ENCODE measurements at places on chromosomes 2 and 18.
A peak's percentile ranks its signal among the peaks of the same experiment; 100 is the strongest.

GRCh38 chr2:224382973-224383555, 18.8 kb downstream of the FAM124B start:
- no peak for DNase-seq

GRCh38 chr2:183070942-183071844, 7.4 kb upstream of the DUSP19 start:
- DNase-seq, result no peak

DNA sequence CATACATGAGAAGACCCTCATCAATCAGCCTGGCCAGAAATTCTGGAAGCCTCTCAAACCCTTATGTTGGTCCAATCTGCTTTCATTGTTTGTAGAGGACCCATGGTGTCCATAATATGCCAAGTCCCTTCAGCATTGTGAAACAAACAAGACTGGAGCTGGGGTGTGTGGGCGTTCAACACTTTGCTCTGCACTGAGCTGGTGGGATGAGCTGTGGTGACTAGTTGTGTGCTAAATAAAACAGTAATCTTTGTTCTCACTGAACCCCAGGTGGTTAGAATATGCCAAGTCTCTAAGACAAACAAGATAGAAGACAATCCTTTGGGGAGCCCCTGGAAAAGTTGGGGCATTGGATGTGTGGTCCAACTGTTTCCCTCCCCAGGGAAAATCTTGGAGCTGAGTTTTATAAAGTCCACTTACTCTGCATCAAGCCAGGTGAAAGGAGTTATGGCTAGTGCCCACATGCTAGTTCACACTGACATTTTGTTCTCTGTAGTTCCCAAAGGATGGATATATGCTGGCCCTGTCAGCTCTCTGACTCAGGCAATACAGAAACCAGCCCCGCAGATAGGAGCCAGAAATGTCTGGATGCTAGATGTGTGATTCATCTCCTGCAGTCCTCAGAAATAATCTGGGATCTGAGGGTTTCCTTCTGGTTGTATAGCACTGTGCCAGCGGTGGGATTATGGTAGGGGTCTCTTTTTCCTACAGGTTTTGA, 260.2 kb downstream of the TMX3 start:
- DNase-seq, result no peak

DNA sequence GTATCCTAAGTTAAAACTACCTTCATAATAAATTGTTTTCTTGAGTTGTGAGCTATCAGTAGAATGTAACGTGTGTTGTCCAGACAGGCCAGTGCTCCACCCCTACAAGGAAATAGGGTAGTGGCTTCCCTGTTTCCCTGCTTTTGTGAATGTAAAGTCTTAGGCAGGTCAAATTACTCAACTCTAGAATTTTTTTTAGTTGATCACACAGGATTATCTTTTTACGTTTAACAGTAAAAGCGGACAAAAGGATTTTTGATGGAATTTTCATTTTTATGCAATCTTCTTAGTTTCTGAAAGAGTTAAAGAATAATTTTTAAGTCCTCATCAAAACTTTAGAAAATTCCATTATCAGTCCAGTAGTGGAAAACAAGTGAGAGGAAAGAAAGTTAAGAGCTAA, 38.2 kb downstream of the GPD2 start:
- no peak for DNase-seq

- DNase-seq, result no peak
Measured at GRCh38 chr2:26189123-26189522, 16.2 kb downstream of the GAREM2 start.

DNA sequence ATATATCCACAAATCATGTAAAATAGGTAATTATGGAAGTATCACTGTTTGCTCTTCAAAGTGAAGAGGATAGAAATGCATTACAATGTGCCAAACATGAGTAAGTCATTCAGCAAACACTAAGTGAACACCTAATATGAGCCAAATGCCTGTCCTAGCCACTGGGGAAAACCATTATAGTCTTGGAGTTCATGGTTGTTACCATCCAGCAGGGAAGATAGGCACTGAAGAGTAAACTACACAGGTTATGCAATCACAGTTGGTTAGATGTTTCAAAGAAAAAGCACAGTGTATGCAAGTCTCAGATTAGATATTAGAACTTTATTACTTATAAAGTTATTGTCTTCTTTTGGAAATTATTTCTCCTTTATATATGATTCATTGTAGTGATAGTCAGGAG, 3.9 kb upstream of the SERPINB2 start:
- no peak for DNase-seq

GRCh38 chr18:76410660-76411417, 84.2 kb downstream of the ZNF516 start:
- DNase-seq, result no peak

- DNase-seq, result no peak
Measured at GRCh38 chr2:212619954-212620353, 81.4 kb upstream of the ERBB4 start.

- DNase-seq, result no peak
Measured at GRCh38 chr2:62452701-62453454, 53.1 kb downstream of the TMEM17 start.

DNA sequence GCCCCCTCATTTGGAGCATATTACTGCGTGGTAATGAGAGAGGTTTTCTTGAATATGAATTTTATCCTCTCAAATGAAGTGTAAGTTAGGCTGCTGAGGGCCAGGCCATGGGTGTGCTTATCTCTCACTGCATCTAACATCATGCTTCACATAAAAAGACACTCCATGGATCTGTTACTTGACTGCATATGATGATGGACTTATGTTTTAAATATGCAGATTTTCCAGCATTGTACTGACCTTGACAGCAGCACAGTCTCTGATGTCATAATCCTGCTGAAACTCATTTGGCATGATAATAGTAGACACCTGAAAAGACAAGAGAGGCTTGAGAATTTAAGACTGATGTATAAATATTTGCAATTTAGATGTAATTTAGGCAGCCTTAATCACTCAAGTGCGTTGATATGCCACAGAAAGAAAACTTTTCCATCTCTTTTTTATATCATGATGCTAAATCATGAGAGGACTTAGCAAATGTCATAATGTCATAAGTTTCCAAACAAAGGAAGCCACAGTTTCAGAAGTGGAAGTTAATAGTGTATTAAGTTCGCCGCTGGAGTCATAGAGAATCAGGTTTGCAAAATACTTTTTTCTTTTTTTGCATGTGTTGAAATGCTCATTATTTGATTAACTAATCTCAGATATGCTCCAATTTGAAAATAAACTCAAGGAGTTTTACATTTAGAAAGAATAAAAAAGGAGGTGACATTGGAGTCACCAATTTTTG, 62.7 kb upstream of the CD302 start:
- DNase-seq, result no peak

DNA sequence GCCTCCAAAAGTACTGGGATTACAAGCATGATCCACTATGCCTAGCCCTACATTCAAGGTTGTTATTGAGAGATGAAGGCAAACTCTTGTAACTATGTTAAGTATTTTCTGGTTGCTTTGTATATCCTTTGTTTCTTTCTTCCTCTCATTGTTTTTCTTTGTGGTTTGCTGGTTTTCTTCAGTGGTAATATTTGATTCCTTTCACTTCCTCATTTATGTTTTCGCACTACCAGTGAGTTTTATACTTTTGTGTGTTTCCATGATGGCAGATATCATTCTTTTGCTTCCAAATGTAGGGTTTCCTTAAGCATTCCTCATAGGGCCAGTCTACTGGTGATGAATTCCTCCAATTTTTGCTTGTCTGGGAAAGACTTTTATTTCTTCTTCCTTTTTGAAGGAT, 90.2 kb downstream of the NCK2 start:
- DNase-seq, result no peak

DNA sequence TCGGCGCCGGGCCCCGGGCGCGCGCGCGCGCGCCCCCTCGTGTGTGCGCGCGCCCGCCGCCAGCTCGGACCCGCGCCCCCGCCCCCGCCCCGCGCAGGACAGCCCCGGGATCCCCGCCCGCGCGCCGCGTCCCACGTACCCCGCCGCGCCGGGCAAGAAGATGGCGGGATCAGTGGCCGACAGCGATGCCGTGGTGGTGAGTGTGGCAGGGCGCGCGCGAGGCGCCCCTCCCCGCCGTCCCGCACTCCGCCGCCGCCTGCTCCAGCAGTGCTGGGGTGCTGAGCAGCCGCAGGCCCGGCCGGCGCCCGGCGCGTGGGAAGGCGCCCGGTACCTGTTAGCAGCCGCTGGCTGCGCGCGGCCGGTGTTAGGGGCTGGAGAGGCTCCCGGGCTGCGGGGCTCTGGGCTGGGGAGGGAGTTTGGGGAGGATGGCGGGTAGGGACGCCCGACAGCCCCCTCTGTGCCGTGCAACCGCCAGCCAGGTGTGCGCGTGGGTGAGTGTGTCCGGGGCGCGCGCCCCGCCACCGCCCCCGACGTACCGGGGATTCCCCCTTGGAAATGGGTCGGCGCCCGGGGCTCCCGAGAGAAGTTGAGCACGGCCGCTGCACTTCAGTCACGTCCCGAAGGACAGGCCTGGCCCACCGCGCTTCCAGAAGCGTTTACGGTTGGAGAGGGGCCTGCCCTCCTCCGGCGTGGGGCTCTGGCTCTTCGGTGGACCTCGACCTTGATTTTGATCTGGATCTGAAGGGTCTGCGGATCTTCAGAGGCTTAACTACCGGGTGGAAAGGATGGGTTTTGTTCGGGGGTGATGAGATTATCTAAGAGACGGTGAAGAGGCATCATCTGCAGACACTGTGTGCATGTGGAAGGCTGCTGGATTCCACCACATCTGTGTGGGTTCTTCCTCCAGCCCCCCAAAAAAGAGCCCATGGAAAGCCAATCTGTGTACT, 697 bp downstream of the LGALSL start:
- peak; percentile 43 for DNase-seq

DNA sequence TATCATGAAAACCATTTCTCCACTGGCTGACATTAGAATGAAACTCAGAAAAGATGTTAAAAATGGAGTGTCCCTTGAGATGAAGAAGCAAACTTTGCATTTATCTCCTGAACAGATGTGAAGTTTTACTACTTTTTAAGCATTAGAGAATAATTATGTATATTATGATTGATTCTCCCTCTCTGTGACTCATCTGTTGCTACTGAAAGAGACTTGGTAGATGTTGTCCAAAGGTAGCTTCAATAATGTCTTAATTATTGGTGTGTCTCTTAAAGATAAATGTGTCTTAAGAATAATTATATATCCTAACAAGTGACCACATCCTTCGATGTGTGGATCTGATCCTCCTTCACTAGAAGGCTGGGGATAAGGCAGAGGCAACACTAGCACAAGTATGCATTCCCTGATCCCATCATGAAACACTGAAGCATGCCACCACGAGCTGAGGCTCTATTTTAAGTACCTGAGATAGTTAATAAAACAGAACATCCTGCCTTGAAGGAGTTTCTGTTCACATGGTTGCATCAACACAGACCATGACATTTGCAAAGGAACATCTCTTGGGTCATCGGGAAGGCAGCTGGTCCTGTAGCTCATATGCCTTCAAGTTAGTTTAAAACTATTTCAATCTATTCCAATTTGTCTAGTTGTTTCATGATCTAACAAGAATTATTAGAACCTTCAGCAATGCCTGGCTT, 15.5 kb downstream of the RND3 start:
- DNase-seq, result no peak

DNA sequence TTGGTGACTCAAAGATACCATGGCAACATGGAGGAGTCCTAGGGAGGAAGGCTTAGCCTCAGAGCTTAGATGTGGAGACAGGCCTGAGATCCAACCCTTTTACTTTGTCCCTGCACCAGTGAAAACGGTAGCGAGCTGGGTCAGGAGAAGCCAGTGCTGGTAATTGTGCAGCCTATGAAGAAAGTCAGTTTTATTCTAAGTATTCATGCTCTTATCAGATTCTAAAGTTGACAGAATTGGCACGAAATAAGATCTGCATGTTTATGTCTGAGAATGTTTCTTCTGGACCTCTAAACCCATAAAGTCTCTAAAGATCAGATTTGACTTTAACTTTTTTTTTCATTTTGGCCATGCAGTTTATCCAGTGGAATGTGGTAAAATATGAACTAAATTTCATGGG, 93.8 kb downstream of the SCG2 start:
- DNase-seq, result no peak

- no peak for DNase-seq
Measured at GRCh38 chr2:29246383-29247300, 131.4 kb downstream of the CLIP4 start.

- no peak for DNase-seq
Measured at GRCh38 chr18:13594551-13594950, 131.8 kb downstream of the FAM210A start.

- peak; percentile 12 for DNase-seq
Measured at GRCh38 chr2:96203130-96204028, 5.2 kb downstream of the STARD7 start.

Data from activated CD4-positive, alpha-beta T cell treated with anti-CD3 and anti-CD28 coated beads, Interleukin-2, amount 10 ng/mL, durations not matched to agents 7 days and 5 days (primary cell).